ENCODE measurements at places on chromosomes 5 and 9.

GRCh38 chr5:99815-100214 is 7.8 kb downstream of the PLEKHG4B start:
- no peak for DNase-seq

GRCh38 chr5:58459146-58460001 is 512 bp downstream of the PLK2 start:
- DNase-seq, result peak; percentile 50

GRCh38 chr9:124351672-124352468 is 63.4 kb downstream of the PSMB7 start:
- no peak for DNase-seq

GRCh38 chr9:116550696-116551436 is 136.2 kb upstream of the TRIM32 start:
- DNase-seq, result peak; percentile 65

- no peak for DNase-seq
Measured at GRCh38 chr5:62982348-62982747, 403.7 kb downstream of the LRRC70 start.

GRCh38 chr9:129327552-129328328 is 149.7 kb upstream of the IER5L start:
- no peak for DNase-seq

- DNase-seq, result no peak
Measured at GRCh38 chr5:155299386-155300005, 285.9 kb downstream of the KIF4B start.

- no peak for DNase-seq
Measured at GRCh38 chr5:73515232-73515631, 17.0 kb downstream of the BTF3 start.

GRCh38 chr5:124627815-124628595 is 118.4 kb downstream of the ZNF608 start:
- no peak for DNase-seq

DNA sequence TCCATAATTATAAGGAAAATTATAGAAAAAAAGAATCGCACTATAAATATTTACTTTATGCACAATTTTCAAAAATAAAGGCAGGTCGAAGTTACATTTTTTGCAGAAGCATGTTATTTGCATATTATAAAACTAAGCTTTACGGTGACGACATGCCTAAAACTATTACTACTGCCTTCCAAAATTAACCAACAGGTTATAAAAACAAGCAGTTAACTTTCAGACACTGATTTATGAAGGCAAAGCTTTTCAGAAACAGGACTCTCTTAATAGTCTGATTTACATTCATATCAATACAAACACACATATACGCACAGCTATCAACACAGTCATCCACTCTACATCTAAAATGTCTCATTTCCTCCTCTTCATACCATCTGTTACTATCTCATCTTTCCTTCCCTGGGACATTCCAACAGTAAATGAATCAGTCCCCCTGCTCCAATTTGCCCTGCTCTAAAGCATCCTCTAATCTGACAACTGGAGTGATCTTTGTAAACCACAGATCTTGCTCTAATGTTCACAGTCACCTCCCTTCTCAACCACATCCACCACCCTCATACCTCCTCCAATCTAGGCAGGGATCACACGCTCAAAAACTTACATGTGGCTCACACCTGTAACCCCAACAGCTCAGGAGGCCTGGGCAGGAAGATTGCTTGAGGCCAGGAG is 21.6 kb downstream of the FBXW11 start:
- DNase-seq, result peak; percentile 96

DNA sequence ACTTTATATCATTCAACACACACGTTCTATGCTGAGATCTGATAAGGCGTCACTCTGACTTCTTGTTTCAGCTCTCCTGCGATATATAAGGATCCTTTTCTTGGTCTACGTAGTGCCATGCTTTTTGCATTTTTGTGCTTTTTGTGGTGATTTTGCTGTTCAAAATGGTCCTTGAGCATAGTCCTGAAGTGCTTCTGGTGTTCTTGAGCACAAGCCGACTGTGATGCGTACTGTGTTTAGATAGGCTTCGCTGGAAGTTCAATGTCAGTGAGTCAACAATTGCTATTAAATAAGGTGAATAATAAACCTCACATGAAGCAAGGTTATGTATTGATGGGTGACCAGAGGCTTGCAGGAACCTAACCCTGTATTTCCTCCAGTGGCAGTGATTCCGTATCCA is 46.8 kb downstream of the ACO1 start:
- DNase-seq, result no peak

GRCh38 chr5:111511174-111511830 is 1.0 kb downstream of the STARD4 start:
- peak; percentile 44 for DNase-seq

DNA sequence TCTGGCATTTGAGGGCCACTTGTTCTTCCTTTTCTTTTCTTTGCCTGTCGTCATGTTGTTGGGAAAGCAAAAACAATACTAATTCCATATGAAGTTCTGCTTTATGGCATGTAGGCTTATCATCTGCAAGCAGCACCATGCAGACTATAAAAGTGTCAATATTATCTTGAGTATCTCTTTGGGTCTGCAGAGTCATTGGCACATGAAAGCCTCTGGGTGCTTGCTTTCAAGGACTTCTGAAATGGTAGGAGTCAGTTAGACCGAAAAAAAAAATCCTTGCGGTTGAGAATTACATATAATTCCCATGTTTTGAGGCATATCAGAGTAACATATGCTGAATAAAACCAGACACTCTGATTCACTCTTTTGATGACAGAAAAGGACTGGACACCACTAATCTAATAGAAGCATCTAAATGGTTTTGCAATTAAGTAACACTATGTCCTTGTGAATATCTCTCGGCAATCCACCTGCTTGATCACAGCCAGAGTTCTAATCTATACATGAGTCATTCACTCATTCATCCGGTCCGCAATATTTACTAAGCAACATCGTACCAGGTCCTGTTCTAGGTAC is 44.4 kb downstream of the GNAQ start:
- DNase-seq, result no peak

DNA sequence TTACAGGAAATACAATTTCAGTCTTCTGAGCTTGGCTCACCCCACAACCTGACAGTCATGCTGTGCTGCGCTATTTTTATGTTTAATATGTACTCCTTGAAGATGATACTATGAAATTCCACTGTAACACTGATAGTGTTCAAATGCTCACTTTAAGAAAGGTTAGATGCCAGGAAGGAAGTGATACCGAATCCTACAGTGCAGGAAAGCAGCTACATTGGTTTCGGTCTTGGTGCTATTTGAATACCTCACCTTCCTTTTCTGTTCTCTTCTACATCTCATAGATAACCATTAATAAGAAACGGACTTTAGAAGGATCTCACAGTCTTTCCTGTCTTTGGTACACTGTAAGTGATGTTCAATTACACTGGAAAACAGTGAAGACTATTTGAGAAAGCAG is 117.6 kb downstream of the SEMA5A start:
- no peak for DNase-seq

GRCh38 chr5:134549714-134550113 is 24.2 kb downstream of the JADE2 start:
- peak; percentile 54 for DNase-seq

DNA sequence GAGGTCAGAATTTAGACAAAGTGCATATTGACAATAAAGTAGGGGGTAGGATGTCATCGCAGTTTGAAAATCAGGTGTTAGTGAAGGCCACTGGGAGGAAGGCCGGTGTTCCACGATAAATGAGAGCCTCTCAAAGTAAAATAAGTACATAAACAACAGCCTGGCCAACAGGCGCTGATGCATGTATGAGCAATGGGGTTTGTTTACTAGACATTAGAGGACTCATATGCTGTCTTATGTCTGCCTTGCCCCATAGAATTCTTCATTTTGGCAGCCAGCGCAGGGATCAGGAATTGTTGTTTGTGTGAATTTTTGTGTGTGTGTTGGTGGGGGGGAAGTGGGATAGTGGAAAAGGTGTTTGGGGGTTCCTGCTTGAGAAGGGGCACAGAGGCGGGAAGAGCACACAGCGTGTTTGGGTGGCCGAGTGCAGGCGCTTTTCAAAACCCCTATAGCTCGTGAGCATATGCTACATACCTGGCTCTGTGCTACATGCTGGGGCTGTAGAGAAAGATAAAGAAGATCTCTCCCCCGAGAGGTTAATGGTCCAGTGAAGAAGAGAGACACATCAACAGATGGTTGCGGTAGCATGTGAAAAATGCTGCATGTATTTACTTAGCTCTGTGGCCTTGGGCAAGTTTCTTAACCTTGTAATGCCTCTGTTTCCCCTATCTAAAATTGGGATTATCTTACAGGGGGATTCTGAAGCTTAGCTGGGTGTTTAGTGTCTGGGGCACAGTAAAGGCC is 11.5 kb downstream of the SNX30 start:
- DNase-seq, result peak; percentile 81

DNA sequence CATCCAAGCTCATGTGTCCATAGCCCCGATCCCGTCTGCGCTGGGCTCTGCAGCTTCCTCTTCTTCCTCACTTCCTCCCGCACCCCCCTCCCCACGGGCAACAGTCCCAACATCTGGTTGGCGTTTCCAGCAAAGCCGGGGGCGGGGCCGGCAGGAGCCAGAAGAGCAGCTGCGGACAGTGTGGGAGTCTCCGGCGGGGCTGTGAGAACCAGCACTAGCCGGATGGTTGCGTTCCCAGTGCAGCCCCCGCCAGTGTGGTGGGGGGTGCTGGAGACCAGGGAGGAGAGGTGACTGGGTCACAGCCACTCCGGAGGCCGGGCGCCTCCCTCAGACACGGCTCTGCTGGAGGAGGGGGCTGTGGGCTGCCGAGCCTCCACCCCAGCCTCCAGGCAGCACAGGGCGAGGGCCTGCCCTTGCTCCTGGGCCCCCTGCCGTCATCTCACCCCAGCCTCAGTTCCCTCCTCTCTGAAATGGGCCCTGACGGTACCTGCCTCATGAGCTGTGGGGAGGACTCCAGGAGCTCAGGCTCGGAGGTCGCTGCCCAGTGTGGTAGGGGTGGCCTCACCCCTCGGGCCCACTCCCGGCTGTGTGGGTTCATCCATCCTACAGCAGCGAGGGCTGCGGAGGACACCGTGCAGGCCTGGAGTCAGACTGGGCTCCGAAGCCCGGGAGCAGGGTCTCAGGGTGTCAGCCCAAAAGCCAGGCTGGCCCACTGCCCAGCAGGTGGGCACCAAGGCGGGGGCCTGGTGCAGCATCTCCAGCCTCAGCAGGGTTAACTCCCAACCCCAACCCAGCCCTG is 41.5 kb upstream of the NOTCH1 start:
- peak; percentile 30 for DNase-seq

GRCh38 chr9:95517559-95518425 is 1.0 kb upstream of the PTCH1 start:
- DNase-seq, result no peak

DNA sequence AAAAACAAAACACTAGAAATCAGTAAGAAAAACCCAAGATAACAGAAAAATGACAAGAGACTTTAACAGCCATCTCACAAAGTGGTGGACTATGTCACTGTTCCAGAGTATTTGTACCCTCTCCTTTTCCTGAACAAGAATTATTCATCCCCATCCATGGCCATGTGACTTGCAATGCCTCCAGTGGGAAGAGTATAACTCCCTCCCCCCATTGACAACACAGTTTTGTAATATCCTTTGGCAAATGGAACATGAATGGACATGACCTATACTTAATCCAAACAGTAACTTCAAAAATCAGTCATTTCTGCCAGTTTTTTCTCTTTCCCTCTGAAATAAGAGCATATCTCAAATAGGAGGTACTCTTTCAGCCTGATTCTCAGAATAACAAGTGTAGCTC is 33.9 kb downstream of the PTBP3 start:
- DNase-seq, result peak; percentile 53

- DNase-seq, result peak; percentile 89
Measured at GRCh38 chr9:70218767-70219166, 40.0 kb upstream of the SMC5 start.

- DNase-seq, result no peak
Measured at GRCh38 chr9:132357764-132358163, 3.0 kb upstream of the SETX start.

GRCh38 chr5:173806270-173807035 is 81.7 kb upstream of the CPEB4 start:
- DNase-seq, result no peak

DNA sequence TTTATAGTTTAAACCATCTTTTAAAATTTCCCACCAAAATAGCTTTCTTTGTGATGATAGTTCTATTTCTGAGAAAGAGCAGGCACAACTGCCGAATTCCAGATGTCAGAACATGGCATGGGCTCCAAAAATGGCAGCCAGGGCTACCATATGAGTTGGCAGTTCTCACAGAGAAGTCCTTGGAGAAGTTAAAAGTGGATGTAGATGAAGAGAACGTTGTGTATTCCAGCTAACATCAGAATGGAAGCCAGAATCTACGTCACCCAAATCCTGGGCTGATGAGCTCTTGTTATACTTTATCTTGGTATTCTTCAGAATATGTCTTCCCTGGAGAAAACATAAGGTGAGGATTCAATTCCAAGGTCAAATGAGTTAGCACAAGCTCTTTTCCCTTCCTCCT is 66.9 kb upstream of the BASP1 start:
- no peak for DNase-seq
